ENCODE measurements at places on chromosomes 12 and 14.
A peak's percentile ranks its signal among the peaks of the same experiment; 100 is the strongest.

GRCh38 chr14:22432348-22432976, 156.6 kb downstream of the DAD1 start:
- no peak for DNase-seq

DNA sequence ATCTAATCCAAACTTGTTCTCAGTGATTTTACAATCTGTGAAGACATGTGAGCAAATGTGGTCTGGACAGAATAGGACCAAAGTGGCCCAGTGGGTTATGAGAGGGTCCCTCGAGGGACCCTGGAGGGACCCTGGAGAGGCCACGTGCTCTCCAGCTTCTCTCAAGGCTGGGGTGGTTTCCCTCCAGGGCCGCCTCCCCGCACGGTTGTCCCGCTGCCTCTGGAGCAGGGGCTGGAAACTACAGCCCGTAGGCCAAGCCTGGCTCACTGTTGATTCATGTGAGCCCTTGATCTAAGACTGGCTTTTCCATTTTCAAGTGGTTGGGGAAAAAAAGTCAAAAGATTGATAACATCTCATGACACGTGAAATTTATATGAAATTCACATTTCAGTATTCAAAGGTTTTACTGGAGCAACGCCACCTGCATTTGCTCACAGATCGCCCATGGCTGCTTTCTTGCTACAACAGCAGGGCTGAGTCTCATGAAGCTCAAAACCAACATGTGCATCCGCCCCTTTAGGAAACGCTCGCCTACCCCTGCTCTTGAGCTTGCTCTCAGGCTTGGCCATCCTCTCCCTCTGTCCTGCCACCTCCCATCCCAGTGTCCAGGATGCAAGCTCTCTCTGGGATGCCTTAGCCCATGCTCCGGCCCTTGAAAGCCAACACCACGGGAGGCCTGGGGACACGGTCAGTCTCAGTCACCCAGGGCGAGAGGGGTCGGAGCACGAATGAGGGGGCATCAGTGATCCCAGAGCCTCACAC, 12.1 kb upstream of the LRTM2 start:
- no peak for DNase-seq

- no peak for DNase-seq
Observed at GRCh38 chr12:75505706-75506312, 5.6 kb downstream of the KRR1 start.

- DNase-seq = no peak
Observed at GRCh38 chr12:48917857-48918537, 7.3 kb downstream of the FKBP11 start.

DNA sequence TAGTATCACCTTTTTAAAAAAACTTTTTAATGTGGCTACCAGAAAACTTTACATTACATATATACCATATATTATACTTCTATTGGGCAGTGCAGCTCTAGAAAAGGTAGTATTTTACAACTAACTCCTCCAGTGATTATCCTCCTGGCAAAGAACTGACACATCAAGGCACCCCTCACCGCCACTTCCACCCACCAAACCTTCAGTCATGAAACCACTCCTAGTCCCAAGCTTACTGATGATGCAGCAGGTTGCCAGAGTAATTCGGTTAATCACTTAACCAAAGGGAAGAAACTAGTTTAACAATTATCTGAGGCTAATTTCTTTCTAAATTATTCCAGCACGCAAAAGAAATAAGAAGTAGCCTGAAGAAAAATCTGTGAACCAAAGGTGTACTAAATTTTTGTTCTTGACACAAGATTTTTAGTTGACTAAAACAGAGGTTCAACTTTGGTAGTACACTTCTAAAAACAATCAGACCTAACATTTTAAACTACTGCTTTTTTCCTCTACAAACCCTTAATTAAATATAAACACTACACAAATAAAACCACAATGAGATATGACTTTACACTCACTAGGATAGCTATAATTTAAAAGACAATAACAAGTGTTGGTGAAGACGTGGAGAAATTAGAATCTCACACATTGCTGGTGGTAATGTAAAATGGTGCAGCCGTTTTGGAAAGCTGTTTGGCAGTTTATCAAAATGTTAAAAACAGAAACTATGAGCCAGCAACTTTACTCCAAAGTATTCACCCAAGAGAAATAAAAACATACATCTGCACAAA, 16.7 kb downstream of the SPPL3 start:
- DNase-seq = no peak

GRCh38 chr14:37625597-37626595, 30.5 kb downstream of the TTC6 start:
- DNase-seq = no peak

DNA sequence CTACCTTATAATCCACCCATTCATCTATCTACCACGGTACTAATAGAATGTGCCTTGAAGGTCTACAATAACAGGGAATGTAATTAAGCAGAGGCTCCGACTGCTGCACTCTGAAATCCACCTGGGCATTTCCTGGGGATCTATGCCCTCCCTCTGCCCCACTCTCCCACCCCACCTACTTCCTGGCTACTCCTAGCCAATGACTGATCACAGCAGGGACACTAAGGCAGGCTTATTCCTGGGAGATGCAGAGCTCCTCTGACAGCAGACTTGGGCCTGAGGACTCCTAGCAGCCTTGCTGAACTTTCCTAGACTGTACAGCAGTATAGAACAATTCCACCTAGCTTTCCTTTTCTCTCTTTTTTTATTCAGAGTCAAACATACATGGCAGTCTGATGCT, 91.1 kb upstream of the DHRS4 start:
- no peak for DNase-seq

- DNase-seq = no peak
Observed at GRCh38 chr12:108881953-108882352, 2.1 kb downstream of the DAO start.

- no peak for DNase-seq
Observed at GRCh38 chr12:132494294-132495164, 4.6 kb downstream of the FBRSL1 start.

- DNase-seq = no peak
Observed at GRCh38 chr12:108454539-108455139, 60.4 kb upstream of the FICD start.

- no peak for DNase-seq
Observed at GRCh38 chr14:92404421-92404820, 81.5 kb downstream of the SLC24A4 start.

DNA sequence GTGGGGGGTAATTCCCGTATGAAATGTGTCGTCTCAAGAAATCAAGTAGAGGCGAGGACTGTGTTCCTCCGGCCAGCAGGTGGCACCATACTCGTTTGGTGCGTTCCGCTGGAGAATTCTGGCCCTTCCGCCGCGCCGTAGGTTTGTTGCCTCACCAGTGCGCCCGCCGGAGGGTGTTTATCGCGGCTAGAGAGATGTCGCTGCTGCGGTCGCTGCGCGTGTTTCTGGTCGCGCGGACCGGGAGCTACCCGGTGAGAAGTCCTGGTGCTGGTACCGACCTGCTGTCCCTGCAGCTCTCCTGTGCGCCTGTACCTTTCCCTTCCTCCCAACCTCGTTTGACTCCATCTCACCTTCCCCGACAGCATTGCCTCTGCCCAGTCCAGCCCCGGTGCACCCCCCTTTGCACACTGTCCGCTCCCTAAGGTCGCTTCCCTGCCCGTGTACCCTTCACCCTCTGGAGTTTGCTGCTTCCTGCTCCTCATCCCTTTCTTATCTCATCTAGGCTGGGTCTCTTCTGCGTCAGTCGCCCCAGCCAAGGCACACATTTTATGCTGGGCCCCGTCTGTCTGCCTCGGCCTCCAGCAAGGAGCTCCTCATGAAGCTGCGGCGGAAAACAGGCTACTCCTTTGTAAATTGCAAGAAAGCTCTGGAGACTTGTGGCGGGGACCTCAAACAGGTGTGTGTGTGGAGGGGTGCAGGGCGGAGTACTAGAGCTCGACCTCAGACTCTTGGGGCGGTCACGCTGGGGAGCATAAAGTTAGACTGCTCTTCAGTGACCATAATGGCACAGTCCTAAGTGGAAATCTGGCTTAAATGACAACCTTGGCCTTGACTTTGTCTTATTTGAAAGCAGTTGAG, at the start of gene TSFM:
Gene TSFM (plus strand): TSS at position 180 of the 858 bp plus-strand sequence. CDS start 15 bp downstream, at position 195.
- peak; percentile 93 for DNase-seq

DNA sequence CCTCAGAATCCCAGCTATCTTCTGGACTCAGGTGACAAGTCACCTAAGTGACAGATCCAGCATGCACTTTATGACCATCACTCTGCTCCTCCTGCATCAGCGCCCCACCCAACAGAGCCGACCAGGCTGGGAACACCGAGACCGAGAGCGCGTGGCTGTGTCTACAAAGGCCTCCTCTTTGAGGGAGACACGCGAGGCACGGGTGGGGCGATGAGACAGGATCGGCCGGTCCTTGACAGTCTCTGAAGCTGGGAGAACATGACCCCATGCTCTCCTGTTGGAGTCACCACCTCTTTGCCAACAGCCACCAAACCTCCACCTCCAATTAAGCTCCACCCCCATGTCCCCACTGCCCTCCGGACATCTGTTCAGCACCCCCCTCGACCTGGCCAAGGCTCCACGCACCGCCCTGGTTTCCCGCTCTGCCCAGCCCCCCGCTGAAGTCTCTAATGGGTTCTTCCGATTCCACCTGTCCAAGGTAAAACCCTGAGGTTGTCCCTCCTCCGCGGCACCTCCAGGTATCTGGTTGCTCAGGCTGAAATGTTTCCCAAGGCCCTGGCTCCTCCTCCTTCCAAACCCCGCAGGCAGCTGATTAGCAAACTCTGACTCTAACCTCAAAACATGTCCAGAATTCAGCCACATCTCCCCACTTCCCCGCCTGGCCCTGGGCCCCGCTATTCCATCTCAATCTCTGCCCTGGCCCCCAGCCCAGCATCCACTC, 31.5 kb downstream of the HSP90AA1 start:
- no peak for DNase-seq

DNA sequence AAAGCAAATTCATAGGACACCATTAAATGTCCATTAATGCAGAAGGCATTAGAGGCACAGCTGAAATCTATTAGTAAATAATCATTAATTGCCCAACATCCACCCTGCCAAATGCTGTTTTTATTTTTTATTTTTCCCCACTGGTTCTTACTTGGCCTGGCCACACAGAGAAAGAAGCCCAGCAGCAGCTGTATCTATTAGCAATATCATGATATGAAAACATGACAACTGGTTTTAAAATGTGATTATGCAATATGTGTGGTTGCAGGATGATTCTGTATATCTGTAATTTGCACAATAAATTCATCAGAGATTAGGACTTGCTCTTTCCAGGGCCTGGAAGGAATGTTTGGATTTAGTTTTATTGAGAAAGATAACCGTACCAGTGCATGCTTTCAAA, 44.9 kb downstream of the SIX6 start:
- DNase-seq = no peak

- DNase-seq = no peak
Observed at GRCh38 chr12:102106905-102107304, 13.0 kb downstream of the NUP37 start.

- DNase-seq = no peak
Observed at GRCh38 chr14:54050759-54051158, 94.1 kb upstream of the BMP4 start.

DNA sequence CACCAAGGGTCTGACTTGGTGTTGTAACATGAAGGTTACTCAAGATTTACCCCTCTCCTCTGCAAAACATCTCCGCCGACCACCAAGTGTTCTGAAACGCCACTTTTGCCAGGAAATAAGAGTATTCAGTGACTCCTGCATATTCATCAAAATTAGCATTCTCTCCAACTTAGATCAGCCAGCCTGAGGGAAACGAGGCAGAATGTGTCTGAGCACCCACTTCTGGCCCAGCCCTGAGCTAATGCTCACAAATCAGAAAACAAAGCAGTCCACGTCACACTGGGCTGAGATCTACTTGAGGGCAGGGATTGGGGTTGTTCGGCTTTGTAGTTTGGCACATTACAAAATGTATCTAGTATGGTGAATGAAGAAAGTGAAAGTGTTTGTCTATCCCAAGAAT, 64.3 kb downstream of the TBX5 start:
- DNase-seq = no peak

- peak; percentile 44 for DNase-seq
Observed at GRCh38 chr14:77181603-77182437, at the start of gene TMEM63C. TMEM63C (plus strand) TSS chr14:77181798; CDS start chr14:77218814, 37,016 bp downstream.

GRCh38 chr14:32710231-32710671, 228.4 kb upstream of the NPAS3 start:
- DNase-seq = no peak

- DNase-seq = no peak
Observed at GRCh38 chr12:75631831-75632230, 120.4 kb upstream of the KRR1 start.

- no peak for DNase-seq
Observed at GRCh38 chr12:89783359-89784060, 74.9 kb upstream of the ATP2B1 start.

DNA sequence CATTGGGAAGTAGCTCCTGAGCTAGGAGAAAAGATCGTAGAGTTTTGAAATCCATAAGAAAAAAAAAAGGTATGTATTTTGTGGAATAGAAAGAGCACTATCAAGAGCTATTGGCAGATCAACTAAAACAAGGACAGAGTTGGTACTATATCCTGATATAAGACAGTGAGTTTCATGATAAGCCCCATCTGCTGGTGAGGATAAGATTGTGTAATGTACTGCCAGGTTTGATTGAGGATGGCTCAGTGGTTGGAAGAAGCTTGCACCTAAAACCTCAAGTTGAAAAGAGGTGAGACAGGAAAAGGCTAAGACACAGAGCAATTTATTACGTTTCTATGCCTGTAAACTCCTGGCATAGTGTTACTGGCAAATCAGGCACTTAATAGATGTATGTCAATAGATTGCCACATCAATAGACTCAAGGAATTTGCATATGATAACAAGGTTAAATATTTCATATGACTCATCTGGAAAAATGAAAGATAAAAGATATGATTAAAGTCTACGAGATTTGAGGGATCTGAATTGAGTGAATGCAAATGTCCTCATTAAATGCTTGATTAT, 525.6 kb downstream of the FLRT2 start:
- DNase-seq = no peak

DNA sequence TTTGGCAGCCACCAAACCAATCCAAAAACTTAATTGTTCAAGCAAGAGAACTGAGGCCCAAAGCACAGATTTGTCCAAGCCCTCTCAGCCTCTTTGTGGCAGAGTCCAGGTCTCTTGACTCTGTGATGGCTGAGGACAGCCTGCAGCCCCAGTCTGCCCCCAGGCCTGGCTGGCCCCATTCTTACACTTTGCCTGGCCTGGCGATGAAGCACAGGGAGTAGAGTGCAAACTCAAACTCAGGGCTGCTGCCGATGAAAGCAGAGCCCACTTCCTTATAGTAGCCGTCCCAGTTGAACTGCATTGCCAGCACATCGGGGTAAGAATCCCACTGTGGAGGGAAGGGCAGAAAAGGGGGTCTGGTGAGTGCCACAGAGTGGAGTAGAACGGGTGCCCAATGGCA, 5.6 kb upstream of the RPAP3 start:
- DNase-seq = no peak

- no peak for DNase-seq
Observed at GRCh38 chr12:122942637-122943036, 23.6 kb downstream of the ABCB9 start.

GRCh38 chr14:64202716-64203115, 91.5 kb downstream of the ESR2 start:
- DNase-seq = no peak
